ENCODE measurements at places on chromosomes 2 and 18.

DNA sequence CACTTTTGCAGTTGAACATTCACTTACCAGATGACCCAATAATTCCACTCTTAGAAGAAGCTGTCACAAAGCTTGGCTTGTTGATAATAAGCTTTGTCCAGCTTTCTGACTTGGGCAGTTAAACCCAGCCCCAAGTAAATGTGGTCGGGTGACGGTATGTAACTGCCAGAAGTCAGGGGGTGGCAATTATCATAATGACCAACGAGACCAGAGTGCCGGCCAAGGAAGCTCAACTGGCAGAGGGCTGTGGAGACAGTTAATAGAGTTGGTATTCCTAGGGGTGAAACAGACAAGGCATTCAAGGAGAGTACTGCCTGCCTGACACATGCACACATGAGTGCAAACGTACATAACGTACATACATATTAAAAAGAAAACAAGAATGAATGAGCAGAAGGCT, 116.7 kb downstream of the EIPR1 start:
- DNase-seq = no peak

DNA sequence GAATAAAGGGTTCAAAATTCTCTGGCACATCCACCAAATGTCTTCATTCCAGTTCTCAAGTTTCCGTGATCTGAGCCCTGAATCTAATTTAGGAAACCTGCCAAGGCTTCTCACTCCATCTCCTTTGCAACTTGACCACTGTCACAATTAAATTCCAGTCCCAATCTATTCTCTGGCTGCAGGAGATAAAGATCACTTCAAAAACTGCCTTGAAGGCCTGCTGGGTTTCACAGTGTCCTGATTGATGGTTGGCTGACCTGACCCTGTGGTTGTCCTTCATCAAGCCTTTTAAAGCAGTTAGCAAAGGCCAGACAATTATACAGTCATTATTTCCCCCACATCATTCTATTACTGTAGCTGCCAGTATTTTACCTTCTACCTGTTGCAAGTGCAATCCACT, 60.3 kb upstream of the DNAJC10 start:
- no peak for DNase-seq

DNA sequence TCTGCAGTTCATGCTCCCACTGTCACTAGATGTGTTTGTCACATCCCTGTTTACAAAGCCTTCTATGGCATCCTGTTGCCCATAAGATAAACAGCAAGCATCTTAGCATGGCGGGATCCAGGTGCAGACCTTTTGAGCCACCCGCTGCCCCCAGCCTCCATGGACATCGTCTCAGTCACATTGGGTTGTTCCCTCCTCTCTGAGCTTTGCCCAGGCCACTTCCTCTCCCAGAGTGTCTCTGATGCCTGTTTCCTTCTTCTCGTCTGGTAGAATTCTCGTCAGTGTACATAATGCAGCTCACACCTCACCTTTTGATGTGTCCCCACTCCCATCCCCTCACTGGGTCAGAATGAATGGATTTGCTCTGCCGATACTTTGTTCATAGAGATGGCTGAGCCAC, 239.0 kb upstream of the APCDD1 start:
- DNase-seq = no peak

- DNase-seq = no peak
These were observed 18.3 kb upstream of the BMP10 start for GRCh38 chr2:68889500-68889899.

DNA sequence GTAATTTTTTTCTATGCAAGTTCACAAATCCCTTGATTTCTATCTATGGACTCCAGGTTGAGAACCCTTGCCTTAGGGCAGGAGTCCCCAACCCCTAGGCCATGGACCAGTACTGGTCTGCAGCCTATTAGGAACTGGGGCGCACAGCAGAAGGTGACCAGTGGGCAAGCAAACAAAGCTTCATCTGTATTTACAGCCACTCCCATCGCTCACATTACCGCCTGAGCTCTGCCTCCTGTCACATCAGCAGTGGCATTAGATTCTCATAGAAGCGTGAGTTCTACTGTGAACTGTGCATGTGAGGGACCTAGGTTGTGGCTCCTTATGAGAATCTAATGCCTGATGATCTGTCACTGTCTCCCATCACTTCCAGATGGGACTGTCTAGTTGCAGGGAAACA, 70.2 kb upstream of the SMAD2 start:
- no peak for DNase-seq

- no peak for DNase-seq
These were observed 6.3 kb upstream of the SPP2 start for GRCh38 chr2:234044157-234044556.

- DNase-seq = no peak
These were observed 353.1 kb downstream of the RND3 start for GRCh38 chr2:150134223-150134857.

DNA sequence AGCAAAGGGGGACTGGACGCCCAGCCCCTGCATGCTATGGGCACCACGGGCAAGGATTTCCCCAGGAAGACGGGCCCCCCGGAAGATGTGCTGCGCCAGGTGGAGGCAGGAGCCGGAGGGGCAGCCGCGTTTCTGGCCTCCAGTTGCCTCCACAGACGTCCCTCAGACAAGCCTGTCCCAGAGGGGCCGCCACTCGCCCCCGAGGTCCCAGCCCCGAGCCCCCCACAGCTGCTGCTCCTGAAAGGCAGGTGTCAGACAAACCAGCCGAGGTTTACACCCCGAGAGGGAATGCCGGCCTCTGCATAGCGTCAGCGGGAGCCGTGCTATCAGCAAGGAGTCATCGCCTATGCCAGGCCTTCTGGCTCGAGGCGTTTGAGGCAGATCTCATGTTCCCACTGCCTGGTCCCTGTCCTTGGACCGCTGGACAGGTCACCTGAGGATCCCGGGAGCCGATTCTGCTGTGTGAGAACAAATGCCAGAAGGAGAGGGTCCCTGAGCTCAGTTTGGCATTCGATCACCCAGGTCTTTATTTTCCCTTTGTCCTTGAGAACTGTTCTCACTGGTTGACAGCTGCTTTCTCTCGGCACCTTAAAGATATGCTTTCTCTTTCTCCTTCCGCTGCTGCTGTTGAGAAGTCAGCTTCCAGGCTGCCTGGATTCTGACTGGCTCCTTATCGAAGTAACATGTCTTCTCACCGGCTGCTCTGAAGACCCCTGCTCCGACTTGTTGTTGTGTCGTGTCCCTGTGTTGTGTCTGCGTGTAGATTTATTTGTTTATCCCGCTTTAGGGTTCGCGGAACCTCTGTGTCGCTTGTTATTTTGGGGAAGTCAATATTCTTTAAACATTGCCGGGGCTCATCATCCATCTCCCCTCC, 20.6 kb downstream of the CROCC2 start:
- no peak for DNase-seq

DNA sequence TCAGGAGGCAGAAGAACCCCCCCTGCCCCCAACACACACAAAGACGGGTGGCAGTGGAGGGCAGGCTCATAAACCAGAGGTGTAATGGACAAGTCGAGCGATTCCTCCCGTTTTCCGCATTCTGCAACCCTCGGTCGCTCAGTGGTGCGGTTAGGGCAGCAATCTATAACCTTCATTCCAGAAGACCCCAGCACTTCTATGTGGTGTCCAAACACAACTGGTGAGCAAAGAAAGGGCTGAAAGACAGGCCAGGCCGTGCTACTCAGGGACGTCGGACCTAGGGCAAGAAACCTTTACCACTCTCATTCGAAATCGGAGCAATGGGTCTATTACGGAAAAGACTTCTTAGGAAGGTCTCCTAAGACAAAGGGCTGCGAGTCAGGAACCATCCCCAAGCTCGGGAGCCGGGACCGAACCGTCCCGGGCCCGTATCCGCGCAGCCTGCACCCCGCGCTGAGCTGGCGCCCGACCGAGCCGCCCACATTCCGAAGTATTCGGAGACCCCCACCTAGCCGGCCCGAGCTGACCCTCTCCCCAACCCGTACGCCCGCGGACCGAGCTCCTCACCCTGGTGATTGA, 568 bp downstream of the ARL5A start:
- no peak for DNase-seq

GRCh38 chr2:158319269-158319668, 137.3 kb downstream of the CCDC148 start:
- no peak for DNase-seq

DNA sequence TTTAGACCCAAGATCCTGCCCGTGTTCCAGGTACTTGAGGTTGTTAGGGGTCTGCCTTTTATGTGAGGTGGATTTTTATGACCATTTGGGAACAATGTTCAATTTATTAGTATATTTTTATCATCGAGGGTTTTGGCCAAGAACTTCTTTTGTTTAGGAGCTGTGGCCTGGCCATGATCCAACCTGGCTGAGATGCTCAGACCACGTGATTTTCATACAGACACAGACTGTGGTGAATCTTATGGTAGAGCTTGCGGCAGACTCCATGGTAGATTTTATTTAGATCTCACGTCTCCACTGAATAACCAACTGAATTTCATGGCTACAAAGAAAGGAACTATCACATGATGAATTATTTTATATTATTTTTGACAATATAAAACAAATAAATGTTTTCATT, 405.5 kb upstream of the VWC2L start:
- no peak for DNase-seq

DNA sequence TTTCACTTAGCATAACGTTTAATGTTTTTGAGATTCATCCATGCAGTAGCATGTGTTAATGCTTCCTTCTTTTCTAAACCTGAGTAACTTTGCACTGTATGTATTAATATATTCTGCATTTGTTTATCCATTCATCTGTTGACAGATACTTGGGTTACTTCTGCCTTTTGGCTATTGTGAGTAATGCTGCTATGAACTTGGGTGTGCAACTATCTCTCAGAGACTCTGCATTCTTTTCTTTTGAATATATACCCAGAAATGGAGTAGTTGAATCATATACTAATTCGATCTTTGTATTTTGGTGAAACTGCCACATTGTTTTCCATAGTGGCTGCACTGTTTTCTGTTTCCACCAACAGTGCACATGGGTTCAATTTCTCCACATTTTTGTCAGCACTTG, 128.3 kb downstream of the SH3BP4 start:
- no peak for DNase-seq

DNA sequence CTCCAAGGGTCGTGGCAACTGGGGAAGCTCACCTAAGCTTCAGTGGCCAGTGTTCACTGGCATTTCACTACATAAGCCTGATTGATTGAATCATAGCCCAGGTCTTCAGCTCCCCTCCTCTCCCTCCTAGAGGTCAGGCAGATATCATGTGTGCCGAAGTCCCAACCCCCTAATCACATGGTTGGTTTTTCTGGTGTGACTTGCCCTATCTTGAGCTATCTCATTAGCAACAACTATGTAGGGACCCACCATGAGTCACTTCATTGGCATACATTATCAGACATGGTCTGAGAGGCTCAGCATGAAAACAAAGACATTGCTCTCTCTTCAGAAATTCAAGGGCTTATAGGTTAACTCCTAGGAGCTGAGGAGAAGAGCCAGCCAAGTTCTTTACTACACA, 76.8 kb downstream of the LYPD1 start:
- DNase-seq = no peak

DNA sequence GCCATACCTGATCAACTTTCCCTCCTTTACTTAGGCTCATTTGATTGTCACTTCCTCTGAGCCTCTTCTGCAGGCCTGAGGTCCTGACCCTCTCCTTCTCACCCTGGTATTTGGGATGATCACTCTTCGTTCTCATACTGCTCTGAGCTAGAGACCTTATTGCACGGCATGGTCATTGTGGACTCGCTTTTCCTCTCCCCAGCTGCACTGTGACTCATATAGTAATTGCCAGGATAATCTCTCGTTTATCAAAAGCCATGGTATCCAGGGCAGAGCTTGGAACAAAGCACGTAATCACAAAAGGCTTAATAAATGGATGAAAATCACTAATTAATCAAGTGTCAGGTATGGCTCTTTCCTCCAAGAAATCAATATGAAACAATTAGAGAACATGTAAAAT, 40.9 kb upstream of the TRIB2 start:
- no peak for DNase-seq

DNA sequence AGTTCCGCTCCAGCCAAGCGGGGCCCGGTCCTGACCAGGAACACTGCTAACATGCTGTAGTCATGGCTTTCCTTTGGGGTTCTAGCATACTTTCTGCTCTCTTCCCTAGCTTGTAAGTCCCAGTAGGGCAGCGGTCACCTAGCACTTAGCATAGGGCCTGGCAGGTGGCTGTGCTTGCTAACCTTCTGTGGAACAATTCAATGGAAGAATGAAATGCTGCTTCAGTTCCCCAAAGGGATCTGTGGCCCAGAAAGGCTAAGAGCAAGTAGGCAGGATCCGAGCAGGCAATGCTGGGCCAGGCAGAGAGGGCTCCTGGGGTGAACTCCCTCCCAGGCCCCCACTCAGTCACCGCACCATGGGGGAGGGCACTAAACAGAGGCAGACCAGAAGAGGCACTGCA, 266.8 kb downstream of the CELF4 start:
- no peak for DNase-seq

DNA sequence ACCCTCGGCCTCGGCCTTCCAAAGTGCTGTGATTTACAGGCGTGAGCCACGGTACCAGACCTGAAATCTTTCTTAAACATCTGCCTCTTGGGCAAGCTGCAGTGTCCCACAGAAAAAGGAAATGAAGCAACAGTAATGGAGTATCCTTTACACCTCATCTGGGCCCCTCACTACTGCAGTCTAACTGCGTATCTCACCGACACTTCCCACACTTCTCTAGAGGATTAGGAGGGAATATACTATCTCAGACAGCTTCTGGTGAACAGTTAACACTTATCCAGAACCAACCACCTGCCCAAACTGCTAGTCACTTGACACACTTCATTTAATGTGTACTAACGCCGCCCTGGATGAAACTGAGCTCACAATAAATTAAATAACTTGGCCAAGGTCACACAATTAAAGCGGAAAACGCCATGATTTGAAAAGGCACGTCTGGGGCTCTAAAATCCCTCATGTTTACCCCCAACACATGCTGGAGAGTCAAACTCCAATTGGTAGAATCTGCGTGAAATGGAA, 993 bp downstream of the COX7A2L start:
- DNase-seq = no peak
